ENCODE measurements at places on chromosomes 2 and 18.
A peak's percentile ranks its signal among the peaks of the same experiment; 100 is the strongest.

DNA sequence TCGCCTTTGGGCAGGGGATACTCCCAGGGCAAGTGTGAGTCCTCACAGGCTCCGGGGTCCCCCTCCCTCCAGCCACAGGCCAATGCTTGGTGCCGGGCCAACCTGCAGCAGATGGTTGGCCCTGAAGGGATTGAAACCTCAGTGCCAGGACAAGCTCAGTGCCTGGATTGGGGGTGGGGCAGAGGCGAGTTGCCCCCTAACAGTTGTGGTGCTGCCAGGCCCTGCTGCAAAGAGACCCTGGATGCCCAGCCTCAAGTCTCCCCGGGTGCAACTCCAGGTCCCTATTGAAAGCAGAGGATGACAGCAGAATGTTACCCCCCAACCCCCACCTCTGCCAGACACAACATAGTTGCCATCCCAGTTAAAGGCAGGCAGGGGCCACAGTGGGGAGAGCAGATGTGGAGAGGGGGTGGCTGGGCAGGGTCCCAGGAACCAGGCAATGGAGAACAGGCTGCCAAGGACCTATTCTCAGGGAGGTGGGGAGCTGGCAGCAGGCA lies 9.5 kb upstream of the RNF103 start:
- DNase-seq = no peak

GRCh38 chr2:42421601-42422239 lies 60.7 kb upstream of the COX7A2L start:
- no peak for DNase-seq

- peak; percentile 77 for DNase-seq
Measured at GRCh38 chr2:202588647-202589581, 45.9 kb upstream of the FAM117B start.

- no peak for DNase-seq
Measured at GRCh38 chr2:25481381-25482300, 139.9 kb upstream of the DNMT3A start.

DNA sequence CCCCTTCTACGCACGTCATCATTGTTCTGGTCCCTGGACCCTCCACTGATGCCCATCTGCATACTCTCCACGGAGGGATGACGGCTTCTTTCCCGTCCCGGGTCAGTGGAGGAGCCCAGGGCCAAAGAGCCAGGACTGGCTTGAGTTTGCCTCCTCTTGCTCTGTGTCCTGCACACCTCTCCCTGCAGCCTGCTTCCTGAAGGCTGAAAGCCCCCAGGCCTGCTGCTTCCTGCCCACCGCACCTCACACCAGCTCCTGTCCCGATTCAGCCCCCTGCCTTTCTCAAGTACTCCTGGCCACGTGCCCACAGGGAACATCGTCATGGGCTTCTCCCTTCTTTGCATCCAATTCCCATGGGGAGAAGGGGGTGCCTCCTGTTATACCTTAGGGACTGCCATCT lies 7.1 kb downstream of the ADCY3 start:
- no peak for DNase-seq

DNA sequence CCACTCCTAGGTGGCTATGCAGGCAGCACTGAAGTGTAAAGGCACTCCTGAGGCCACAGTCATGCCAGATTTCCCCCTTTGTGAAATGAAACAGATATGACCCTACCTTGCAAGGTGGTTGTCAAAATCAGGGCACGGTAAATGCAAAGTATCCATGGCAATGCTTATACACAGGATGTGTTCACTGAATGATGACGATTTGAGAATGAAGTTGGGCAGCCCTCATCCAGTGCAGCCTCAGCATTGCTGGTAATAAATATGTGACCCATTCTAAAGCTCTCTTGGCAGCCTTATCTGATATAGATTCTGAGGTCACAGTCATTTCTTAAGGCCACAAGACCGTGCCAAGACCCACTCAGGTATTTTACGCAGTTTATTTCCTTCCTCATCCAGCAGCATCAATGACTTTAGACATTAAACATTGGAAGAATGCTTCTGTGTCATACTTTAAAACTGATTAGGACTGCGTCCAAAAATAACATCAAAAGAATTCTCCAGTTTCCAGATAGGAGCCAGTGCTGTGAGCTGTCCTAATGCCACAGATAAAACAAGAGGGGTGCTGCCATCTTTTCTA lies 125.5 kb upstream of the SERTAD2 start:
- no peak for DNase-seq

DNA sequence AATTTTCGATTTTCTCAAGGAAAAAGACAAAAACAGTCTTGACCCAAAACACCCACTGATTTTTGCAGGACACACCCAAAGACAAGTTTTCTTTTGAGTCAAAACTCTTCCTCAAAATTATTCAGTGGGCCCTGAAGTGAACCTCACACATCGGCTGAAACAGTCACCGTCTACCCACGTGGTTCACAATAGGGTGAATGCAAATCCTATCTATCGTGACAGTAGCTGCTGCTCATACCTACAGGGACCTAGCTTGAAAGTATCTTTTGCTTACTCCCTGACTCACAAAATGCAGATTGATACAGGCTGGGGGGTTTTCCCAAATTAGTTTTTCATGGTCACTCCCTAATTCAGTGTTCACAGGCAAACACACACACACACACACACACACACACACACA lies 10.7 kb upstream of the CD226 start:
- DNase-seq = peak; percentile 70

GRCh38 chr2:156437272-156437930 lies 1.2 kb downstream of the GPD2 start:
- no peak for DNase-seq

GRCh38 chr18:34159691-34160185 lies 65.0 kb downstream of the NOL4 start:
- no peak for DNase-seq

- DNase-seq = no peak
Measured at GRCh38 chr2:130875935-130876334, 39.2 kb downstream of the ARHGEF4 start.

DNA sequence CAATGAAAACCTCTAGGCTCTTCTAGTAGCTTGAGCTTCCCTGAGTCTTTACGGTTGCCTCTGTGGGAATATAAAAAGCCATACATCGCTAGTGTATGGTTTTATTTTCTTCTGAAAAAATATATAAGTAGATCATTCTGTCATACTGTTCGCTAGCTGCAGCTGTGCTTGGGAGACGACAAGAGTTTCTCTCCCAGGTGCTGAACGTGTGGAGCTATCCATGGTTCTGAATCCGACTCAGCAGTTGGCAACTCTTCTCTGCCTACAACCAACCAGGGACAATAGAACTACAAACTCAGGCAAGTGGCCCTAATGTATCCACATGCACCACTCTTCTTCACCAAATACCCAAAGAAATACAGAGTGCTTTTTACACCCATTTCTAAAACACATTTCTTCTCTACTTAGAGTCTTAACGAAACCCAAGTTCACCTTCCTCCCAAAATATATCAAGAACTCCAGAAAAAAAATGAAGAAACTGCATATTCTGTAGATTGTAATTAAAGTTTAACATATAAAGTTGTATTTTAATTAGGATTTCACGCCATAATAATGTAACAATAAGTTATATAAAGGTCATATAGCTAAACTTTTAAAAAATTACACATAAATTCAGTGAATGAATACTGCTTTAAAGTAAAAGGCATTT lies 2.2 kb upstream of the KCNH7 start:
- DNase-seq = no peak

- no peak for DNase-seq
Measured at GRCh38 chr2:63023444-63023843, 27.2 kb upstream of the OTX1 start.

- DNase-seq = no peak
Measured at GRCh38 chr18:75827751-75828287, 400.3 kb upstream of the SMIM21 start.

- DNase-seq = no peak
Measured at GRCh38 chr2:218605432-218605831, 2.3 kb upstream of the PLCD4 start.

DNA sequence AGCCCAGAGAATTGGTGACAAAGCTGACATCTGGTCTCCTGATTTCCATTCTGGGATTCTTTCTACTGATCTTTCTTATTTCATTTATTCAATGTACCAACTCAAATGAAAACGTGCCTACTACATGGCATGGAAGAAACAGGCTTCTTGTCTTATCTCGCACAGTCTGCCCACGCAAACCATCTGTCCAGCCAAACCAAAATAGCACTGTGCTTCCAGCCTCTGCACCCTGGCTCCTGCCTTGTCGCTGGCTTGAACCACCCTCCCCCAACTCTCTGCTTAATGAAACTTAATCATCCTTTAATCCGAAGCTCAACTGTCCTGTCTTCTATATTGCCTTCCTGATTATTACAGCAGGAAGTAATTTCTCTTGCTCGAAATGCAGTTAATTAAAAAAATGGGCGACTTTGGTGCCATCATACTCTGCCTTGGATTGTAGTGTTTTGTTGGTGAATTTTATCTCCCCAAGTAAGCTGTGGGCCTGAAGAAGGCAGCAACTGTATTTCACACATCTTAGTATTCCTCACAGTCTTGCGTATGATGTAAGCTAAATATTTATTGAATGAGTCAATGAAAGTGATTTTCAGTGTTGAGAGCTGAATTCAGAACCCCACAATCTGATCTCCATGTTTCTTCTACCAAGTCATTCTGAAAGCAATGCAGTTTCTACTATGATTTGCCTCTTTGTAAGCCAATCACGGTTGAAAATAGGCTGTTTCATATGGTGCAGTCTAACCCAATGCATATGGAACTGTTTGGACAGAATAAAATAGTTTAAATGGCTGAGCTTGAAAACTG lies 190.8 kb downstream of the TMEM247 start:
- no peak for DNase-seq

- DNase-seq = no peak
Measured at GRCh38 chr2:144971786-144972335, 451.9 kb upstream of the ZEB2 start.

- DNase-seq = no peak
Measured at GRCh38 chr2:23425338-23425871, 40.4 kb downstream of the KLHL29 start.

DNA sequence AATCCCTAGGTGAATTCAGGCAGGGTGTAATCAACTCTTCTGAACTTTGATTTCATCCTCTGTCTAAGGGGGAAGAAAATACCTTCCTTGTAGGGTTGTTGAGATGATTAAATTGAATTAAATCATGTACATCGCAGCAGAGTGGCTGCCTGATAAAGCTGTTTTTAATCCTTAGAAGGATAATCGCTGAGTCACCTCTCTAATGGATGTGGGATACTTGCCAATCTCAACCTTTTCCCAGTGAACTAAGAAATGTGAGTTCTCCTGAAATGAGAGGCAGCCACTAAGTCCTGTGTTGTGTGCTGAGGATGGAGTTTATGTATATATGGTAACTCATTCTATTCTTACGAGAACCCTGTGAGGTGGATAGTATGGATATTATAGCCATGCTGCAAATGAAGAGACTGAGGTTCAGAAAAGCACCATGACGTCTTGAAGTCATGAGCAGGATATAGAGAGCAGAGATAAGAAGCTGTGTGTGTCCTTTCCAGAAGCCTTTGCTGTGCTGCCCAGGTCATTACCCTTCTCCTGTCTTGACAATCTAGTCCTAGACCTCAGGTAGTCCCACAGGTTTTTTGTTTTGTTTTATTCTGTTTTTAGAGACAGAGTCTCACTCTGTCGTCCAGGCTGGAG lies 93.3 kb downstream of the HNRNPLL start:
- DNase-seq = no peak

DNA sequence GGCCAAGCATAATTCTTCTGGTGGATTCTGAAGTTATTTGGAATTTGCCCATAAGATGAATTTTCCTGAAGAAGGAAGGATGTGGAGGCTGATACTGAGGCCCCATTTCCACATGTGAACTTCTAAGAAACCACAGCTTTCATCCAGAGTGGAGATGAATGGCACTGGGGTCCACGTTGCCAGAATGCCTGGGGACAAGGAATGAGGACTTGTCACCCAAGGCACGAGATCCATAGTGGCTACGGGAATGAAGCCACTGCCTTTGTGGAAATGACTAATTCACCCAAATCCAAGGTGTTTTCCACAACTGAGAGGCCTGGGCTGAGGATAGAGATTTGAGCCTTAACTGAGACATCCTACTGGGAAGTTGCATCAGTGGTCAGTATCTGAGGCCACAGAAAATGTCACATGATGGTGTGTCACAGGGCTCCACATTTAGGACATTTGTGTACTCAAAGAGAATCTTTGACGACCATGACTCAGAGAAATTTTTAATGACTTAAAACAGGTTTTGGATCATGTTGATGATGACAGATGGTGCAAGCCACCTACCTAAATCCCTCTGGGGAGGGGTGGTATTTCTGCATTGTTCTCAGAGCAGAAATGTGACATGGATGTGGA lies 286.1 kb downstream of the SOX11 start:
- no peak for DNase-seq

DNA sequence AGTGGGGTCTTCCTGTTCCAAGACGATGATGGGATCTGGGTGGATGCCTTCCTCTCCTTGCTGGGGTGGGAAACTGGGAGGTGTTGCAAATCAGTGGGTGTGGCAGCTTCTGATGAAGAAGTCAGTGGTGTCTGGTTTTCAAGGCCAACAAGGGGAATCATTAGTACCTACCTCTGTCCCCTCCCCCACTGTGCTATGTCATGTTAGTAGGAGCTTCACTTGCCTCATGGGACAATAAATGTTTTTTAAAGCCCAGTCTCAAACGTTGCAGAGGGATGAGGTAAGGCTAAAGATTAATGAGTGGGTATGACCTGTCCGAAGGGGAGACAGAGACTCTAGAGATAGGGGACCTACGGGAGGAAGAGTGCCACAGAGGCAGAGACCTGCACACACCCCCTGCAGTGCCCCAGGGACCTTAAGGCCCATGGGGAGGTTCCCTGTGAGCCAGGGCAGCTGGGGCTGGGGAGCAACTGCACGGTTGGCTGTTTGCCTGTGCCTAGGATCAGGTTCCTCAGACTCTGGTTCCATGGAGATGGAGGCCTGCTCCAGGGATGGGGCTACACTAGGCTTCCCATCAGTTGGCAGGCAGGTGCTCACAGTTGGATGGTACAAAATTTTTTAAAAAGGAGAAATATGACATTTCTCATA lies 37.8 kb upstream of the SLC1A4 start:
- no peak for DNase-seq

- peak; percentile 70 for DNase-seq
Measured at GRCh38 chr2:157302492-157303099, 23.0 kb downstream of the ERMN start.

DNA sequence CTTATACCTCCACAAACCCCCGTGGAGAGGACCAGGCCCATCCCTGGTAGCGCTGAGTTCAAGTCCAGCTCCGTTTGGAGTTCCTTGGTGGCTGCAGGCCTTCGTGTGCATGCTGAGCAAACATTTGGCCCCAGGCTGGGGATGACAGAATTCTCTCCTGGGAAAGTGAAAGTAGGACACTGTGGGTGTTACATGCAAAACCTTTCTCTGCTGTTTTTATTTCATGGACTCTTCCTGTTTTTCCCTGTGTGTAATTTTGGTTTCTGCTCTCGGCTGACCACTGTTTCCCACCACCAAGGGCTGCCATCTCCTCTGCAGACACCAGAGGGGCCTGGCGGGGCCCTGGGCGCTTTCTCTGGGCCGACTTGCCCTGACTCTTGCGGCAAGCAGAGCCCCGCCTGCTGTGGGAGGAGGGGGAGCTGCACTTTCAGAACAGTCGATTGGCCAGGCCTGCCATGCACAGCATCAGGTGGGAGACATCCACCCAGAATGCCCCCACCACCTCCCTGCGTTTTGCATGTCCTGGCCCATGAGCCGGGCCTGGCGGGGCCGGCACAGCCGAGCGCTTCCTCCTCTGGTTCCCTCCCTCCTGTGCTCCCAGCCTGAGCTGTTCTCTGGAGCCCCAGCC lies 102.4 kb downstream of the CABLES1 start:
- peak; percentile 13 for DNase-seq

- no peak for DNase-seq
Measured at GRCh38 chr2:203670939-203671338, 35.5 kb upstream of the CD28 start.
